Hippocampal formation (tissue), 2 donors: ENCODE measurements at places on chromosomes 3 and 15.

DNA sequence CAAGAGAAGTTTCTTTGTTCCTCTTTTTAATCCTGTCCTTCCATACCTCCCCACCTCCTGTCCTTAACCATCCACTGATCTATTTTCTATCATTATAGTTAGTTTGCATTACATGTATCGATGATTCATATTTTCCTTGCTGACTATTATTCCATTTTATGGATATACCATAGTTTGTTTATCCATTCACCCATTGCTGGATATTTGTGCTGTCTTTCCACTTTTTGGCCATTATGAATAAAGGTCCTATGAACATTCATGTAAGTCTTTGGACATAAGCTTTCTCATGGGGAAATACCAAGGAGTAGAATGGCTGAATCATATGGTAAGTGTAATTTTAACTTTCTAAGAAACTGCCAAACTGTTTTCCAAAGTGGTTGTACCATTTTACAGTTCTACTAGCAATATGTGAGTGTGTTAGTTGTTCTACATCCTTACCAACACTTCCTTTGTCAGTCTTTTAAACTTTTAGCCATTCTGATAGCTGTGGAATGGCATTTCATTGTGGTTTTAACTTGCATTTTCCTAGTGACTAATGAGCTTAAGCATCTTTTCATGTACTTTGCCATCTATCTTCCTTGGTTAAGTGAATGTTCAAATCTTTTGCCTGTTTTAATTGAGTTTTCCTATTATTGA lies 11.7 kb downstream of the ATP6V1A start:
- DNase-seq, result no peak

GRCh38 chr3:171676601-171677175 lies 133.6 kb downstream of the PLD1 start:
- DNase-seq, result no peak

- DNase-seq, result no peak
These were observed 16.5 kb upstream of the LAMP3 start for GRCh38 chr3:183178833-183179549.

- no peak for DNase-seq
These were observed 334.5 kb downstream of the SOX2 start for GRCh38 chr3:182046166-182046764.

GRCh38 chr15:49637857-49638256 lies 17.0 kb downstream of the DTWD1 start:
- DNase-seq, result no peak

DNA sequence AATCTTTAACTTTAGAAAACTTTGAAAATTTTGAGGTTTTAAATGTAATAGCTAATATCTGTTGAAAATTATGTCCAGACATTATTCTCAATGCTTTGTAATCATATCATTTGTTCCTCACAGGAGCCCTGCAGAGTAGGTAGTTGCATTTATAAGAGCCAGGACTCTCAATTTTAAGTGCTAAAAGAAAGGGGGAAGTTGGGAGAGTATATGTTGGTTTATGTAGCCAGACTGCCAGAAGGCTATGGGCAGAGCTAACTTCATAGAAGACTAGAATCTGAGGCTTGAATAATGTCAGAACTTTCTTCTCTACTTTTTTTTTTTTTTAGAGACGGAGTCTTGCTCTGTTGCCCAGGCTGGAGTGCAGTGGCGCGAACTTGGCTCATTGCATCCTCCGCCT lies 9.1 kb downstream of the VPS8 start:
- DNase-seq, result no peak

GRCh38 chr3:167787440-167787839 lies 51.9 kb downstream of the SERPINI1 start:
- no peak for DNase-seq

- DNase-seq, result no peak
These were observed 54.8 kb upstream of the VGLL4 start for GRCh38 chr3:11698326-11699082.

- DNase-seq, result no peak
These were observed 7.7 kb downstream of the MAP6D1 start for GRCh38 chr3:183817639-183818038.

DNA sequence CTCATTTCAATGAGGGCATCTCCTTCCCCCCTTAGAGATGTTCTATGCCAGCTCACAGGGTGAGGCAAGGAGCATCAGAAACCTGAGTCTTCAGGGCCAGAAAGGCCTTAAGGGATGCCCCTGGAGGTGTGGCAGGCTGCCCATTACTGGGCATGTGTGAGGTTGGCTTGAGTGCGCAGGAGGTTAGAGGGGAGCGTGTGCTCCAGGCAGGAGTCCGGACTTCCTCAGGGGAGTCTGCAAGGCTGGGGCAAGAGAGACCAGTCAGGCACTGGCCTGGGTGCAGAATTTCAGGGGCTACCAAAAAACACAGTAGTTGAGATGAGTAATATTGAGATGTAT lies 1.9 kb downstream of the LOXL1 start:
- no peak for DNase-seq

DNA sequence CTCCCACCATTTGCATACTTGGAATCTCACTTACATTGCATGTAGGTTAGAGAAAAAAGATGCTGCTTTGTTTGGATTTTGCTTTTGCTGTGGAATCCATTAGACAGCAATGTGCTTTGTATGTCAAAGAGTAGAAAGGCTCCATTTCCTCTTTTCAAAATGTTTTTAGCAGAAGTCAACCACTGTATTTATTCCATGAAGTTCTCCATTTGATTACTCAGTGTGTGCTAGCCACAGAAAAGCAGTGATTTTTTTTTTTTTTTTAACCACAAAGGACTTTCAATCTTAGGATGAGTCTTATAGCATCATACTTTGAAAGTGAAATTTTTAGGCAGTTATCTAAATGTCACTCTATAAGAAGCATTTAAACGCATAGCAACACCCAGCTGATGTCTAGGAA lies 285.0 kb upstream of the ADAMTS9 start:
- no peak for DNase-seq

- DNase-seq, result no peak
These were observed 24.0 kb downstream of the LNP1 start for GRCh38 chr3:100425316-100425715.

GRCh38 chr3:94961423-94962100 lies 898.7 kb downstream of the NSUN3 start:
- no peak for DNase-seq

- DNase-seq, result no peak
These were observed 7.4 kb upstream of the FGF7 start for GRCh38 chr15:49415638-49416037.

- DNase-seq, result no peak
These were observed 42.9 kb downstream of the RFTN1 start for GRCh38 chr3:16470590-16470989.

DNA sequence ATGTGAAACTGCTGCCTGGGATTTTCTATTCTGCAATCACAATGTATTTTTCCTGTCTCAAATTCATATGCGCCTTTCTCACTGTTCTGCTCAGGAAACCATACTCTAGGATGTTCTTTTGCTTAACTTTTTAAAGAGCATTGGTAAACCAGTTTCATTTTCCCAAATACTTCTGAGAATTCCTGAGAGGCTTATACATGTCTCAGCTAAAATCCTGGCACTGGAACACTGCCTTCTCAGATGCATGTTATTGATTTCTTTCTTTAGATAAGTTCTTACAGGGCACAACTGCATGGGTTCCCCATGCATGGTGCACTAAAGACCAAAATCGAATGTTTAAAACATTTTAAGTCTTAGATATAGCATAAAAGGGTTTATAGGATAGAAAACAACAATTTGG lies 178.3 kb upstream of the PLSCR5 start:
- DNase-seq, result no peak

DNA sequence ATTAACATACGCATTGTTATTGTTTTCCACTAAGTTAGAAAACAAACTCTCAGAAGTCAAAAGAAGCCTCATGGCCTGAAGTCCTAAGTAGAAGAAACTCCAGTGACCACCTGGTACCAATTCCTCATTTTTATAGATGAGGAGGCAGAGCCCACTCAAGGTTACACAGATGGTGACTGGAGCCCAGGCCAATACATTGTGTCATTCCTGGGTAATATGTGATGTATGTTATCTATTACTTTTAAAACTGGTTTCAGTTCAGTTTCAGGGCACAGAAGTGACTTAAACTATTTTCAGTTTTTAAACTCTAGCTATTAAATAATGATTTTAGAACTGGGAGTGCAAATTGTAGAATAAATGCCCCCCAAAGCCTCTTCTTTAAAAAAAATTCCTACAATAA lies 66.7 kb upstream of the STXBP5L start:
- no peak for DNase-seq

GRCh38 chr3:123795471-123796251 lies 88.5 kb downstream of the MYLK start:
- no peak for DNase-seq

DNA sequence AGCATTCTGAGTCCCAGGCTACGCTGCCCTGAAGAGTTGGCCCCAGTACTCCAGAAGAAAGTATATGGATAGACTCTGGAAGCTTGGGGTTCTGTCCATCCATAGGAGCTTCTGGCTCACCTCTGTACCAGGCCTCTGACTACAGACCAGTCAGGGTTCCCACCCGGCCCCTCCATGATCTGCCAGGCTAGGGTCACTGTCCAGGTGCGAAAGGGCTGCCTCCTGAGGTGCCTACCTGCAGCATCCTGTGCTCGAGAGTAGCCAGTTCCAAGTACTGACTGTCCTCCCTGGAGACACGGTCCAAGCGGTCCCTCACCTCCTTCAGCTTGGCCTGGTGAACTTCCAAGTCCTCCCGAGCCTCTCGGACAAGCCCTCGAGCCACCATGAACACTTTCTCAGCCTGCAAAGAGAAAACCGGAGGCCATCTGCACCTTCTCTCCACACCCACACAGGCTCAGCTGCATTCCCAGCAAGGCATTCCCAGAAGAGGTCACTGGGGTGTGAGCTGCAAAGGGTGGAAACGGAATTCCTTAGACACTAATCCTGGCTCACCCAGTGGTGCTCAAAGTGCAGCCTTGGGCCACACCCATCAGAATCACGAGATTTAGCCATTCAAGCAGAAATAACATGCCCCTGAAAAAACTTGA lies 3.7 kb upstream of the PLXNB1 start:
- no peak for DNase-seq

DNA sequence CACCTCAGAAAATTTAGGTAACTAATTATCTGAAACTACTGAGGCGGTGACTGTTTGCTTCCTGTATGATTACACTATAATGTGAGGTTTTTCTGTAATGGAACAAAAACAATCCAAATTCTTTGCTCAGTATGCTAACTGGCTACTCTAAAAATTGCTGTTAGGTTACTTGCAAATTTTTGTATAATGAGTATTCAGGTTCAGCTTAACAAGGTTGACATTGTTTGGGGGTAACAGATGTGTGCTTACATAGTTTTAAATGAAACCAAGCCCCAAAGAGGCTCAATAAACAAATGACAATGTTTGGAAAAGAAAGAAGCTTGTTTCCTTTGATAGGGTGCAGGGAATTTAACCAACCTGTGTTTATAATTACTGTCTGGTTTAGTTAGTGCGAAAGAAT lies 414.5 kb upstream of the MDFIC2 start:
- DNase-seq, result no peak

DNA sequence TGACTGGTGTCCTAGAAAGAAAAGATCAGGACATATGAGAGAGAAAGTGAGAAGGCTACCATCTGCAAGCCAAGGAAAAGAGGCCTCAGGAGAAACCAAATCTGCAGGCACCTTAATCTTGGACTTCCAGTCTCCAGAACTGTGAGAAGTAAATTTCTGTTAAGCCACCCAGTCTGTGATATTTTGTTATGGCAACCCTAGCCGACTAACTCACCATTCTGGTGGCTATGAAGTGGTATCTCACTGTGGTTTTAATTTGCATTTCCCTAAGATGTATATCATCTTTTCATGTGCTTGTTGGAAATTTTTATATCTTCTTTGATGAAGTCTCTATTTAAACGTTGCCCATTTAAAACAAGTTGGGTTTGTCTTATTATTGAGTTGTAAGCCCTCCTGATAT lies 40.6 kb downstream of the ILDR1 start:
- no peak for DNase-seq

- DNase-seq, result no peak
These were observed 229.2 kb upstream of the ST8SIA2 start for GRCh38 chr15:92164327-92165000.

GRCh38 chr15:68028137-68028887 lies 25.8 kb upstream of the PIAS1 start:
- DNase-seq, result no peak

DNA sequence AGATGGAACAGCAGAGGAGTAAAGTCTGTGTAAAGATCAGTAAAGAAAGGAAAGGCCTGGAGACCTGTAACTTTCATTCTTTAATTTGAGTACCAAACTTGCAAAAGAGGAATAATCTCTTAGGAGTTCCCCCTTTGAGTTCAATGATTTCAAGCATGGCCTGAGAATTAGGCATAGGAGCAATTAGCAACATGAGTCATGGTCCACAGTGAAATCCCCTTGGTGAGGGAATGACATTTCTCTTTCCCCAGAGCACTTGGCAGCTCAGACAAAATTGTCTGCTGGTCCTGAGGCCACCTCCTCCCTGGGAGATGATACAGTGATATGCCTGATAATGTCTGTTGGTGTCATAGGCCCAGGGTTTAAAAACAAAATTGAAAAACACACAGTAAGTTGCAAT lies 81.4 kb upstream of the CRBN start:
- no peak for DNase-seq

GRCh38 chr3:105533960-105534359 lies 167.3 kb downstream of the ALCAM start:
- DNase-seq, result no peak
